ENCODE measurements at places on chromosomes 6 and 20.

- no peak for DNase-seq
Observed at GRCh38 chr6:158667360-158667981, 17.6 kb downstream of the SYTL3 start.

GRCh38 chr6:129284225-129284624, 401.3 kb downstream of the LAMA2 start:
- no peak for DNase-seq

DNA sequence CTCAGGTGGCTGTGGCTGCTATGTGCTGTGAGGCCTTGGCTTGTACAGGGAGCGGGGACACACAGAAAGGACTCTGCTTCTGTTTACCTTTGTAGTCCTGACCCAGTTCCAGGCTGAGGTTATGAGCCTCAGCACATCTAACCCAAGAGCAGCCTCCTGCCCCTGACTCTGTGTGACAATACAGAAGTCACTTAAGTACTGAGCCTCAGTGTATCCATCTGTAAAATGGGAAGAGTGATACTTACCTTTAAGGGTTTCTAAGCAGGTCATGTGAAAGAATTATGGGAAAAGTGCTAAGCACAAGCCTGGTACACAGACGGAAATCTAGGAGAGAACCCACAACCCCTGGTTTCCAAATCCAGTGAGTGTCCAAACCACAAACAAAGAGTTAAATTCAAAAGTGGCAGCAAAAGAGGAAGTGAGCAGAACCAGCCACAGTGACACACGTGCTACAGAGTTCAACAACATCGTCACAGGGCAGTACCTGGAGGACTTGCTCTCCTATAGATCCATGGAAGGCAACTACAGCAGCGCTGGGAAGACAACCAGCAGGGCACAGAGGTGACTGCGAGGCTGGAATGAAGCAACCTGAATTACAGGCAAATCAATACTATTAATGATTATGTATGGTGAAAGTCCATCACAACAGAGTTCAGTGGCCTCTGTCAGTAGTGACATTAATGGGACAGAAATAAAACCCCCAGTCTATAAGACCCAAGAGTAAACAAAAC, 12.5 kb downstream of the TRIM26 start:
- no peak for DNase-seq

GRCh38 chr6:84798257-84798656, 33.9 kb upstream of the TBX18 start:
- no peak for DNase-seq

GRCh38 chr6:123759472-123759871, 44.2 kb upstream of the NKAIN2 start:
- DNase-seq: no peak
